ENCODE measurements at places on chromosomes 6 and 20. TPM values are rescaled to one million over a fixed set of nuclear protein-coding genes. Genes with fewer than 3 reads are reported as not detected.

KAT14 gene
- total RNA-seq = 14.9 TPM

- no peak for DNase-seq
Observed at GRCh38 chr6:134172020-134172705, 119.7 kb upstream of the SLC2A12 start.

VSX1 gene
- not detected for total RNA-seq

- no peak for DNase-seq
Observed at GRCh38 chr6:39707962-39708683, 17.1 kb downstream of the KIF6 start.

DNA sequence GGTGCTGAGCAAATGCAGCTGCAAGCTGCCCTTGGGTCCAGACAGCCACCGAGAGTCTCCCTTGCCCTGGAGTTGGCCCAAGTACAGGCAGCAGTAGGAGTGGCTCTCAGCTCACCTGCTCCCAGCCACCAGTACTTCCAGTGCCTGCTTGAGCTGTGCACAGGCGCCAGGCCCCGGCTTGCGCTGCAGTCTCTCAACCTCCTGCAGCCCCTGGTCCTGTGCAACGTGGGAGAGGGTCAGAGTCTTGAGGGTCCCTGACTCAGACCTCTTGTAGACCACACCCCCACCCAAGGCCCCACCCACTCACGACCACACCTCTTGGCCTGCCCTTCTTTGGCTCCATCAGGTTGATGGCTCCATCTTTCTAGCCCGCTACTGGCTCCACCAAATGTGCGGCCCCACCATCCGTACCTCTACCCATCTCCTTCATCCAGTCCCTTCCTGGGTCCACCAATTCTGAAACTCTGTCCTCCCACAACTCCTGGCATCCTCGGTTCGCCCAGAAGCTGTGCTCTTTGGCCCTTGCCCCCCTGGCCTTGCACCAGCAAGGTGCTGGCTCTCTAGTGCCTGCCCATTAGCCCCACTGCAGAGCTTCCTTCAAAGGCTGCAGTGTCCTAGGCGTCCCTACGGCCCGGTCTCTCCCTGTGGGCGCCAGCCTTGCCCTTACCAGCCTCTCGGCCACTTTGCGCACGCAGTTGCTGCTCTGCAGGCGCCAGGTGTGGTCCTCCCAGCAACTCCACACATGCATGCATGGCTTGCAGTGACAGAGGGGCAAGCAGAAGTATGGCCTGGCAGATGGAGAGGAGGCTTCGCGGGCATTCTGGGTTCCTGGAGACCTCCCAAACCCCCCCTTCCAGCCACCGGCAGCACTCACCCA lies 16.5 kb upstream of the SPAG4 start:
- no peak for DNase-seq

- DNase-seq = no peak
Observed at GRCh38 chr6:166861961-166862286, 94.4 kb downstream of the RNASET2 start.

SYTL3 gene
- 5.2 TPM for total RNA-seq

Data from breast epithelium (tissue), 4 donors.